Common myeloid progenitor, CD34-positive (primary cell): ENCODE measurements at places on chromosomes 4 and X.

DNA sequence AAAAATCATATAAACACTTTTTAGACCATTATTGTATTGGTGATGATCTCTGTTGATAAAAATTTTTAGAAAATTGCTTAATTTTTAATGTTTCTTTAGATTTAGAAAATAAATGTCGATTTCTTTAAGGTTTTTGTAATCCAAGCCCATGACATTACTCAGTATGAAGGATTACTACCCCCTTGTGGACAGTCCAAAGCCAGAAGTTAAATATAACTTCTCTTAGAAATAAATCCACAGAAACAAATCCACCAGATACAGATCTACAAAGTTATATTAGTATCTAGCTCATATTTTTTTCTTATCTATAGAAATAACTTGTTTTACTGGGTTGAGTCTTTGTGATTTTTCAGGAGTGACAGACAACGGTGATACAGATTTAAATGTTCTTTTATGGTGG lies 18.9 kb downstream of the TIFA start:
- peak; percentile 44 for DNase-seq

GRCh38 chrX:101071582-101071981 lies 7.1 kb upstream of the TMEM35A start:
- no peak for DNase-seq

- no peak for DNase-seq
Measured at GRCh38 chrX:11435568-11435967, 142.4 kb downstream of the AMELX start.

DNA sequence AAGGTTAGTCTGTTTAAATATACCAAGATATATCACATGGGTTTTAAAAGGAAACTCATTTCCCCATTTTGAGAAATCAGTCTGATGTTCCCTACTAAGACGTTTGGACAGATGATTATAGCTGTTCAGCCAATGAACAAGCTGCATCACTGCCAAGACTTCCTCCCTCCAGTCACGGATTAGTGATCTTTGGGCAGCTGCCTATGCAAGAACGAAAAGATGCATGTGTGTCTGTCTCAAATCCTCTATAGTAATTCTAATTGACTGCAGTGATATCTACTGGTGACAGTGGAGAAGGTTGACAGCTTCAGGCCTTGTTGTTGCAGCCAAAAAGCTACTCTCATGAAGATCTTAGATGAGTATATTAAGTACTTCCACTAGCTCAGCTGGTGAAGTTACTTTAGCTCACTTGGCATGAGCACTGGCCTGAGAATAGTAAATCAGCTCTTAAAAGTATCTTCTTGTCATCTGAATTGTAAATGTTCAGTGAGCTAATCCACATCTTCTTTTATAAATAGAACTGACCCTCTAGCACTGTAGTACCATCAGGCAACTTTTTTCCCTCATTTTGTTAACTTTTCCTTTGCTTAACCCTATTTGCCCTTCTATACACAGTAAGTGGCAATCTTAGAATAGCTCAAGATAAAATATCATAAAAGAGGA lies 134.5 kb upstream of the PCDH10 start:
- DNase-seq: no peak

GRCh38 chr4:104211657-104212056 lies 283.0 kb downstream of the CXXC4 start:
- DNase-seq: no peak

GRCh38 chr4:3393171-3393570 lies 48.6 kb upstream of the HGFAC start:
- DNase-seq: no peak

GRCh38 chrX:8089141-8089540 lies 81.9 kb downstream of the VCX2 start:
- DNase-seq: no peak
